ENCODE measurements at places on chromosomes 7 and 10.

DNA sequence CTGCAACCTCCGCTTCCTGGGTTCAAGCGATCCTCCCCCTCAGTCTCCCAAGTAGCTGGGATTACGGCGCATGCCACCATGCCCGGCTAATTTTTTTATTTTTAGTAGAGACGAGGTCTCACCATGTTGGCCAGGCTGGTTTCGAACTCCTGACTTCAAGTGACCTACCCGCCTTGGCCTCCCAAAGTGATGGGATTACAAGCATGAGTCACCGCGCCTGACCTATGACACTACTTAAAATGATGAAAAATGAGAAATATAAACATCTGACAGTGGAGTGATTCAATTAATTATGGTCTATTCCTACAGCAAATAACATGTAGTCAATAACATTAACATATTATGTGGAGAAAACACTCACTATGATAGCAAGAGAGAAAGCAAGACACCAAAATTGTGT is 2.2 kb downstream of the BRAT1 start:
- DNase-seq = no peak

DNA sequence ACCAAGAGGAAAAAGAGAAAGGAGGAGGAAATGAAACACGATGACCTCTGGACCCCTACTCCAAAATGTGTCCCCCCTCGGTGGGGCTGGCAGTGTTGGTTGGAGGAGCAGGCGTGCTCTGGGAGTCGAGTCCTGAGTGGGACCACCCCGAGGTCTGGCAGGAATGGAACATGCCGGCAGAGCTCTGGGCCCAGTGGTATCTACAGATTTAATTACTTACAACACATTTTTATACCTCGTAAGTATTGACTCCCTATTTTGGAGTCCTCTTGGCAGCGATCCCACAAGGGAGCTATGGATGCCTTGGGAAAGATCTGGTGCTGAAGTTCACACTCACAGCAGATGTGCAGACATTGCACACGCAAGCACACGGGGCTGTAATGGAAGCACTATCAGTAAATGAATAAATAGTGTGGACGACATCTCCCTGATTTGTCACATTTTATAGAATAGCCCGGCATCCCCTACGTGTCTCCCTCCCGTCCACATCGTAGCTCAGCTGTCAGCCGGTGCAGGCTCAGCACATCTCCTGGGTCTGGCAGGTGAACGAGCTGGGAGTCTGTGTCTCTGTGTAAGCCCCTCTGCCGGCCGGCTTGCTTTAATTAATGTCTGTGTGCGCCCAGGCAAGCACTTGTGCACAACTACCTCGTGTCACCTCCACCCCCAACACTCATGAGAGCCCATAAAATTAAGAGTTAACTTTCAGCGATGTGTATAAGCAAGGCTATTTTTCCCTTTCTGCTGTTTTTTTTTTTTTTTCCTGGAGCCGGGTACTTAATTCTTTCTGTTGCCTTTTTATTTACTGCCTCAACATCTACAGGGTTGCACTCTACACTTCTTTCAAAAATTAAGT is 603.2 kb downstream of the LRMDA start:
- no peak for DNase-seq

GRCh38 chr7:115297656-115298055 is 375.8 kb downstream of the MDFIC start:
- no peak for DNase-seq

- DNase-seq = peak; percentile 89
Measured at GRCh38 chr10:30750971-30751677, 121.6 kb upstream of the LYZL2 start.

- DNase-seq = no peak
Measured at GRCh38 chr7:128042012-128042411, 10.8 kb upstream of the LRRC4 start.

DNA sequence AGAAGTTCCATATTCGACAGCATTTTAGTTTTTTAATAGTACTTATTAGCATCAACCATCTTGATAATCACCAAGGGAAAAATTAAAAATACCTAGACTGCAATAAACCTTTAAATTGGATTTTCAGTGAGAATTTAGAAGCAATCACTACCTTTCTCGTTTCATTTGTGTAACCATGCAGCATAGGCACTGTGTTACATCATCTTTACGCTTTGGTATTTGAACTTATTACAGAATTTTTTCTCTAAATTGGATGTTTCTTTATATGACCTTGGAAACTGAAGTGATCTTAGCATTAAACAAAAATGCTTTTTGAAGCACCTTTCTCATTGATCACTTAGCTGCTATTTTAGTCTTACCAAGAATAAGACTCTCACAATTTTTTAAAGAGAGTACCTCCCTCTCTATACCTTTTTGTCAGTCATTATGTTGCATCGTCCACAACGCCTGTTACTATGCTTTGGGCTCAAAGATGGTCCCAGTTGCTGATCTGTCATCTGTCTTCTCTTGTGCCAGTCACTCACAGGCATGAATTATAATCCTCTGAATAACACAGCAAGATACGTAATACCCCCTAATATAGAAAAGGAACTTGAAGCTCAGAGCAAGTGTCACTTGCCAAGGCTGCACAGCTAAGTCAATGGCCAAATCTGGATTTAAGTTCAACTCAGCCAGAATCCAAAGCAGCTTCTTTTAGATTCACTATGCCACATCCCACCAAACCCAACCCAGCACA is 19.6 kb upstream of the ASCC1 start:
- DNase-seq = no peak

GRCh38 chr7:151058781-151059366 is 515 bp upstream of the SLC4A2 start:
- no peak for DNase-seq

- DNase-seq = no peak
Measured at GRCh38 chr7:127769696-127770400, 117.9 kb downstream of the SND1 start.

DNA sequence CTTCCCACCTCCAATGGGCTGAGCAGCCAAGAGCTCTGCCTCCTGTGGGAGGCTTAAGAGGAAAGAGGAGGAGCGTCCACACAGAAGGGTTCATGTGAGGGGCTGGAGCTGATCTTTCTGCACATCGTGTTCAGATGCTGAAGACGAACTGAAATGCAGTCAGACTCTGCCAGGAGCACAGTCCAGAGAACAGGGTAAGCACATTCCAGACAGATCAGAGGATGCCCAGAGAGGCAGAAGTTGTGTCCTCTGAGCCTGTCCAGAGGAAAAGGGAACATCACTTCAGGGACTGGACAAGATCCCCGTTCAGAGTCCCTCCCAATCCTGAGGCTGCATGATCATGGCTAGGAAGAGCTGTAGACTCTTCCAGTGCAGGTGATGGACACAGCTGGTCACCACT is 72.9 kb downstream of the ITIH5 start:
- no peak for DNase-seq

DNA sequence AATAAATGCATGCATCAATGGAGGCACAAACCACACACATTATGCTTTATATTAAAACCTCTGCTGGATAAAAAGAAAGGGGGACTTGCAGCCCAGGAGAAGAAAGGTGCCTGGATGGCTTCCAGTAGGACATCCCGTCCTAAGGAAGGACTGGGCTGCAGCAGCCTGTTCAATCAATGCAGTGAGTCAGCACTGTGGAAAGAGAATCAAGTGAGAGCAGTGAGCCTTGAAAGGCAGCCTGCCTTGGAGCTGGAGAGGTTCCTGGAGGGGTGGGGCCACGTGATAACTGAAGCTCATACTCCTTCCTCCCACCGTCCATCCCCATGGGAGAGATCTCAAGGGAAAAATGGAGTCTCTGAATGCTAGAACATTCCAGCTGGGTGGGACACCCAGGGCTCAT is 501.2 kb downstream of the ADRA2A start:
- no peak for DNase-seq

Measured in bone marrow (tissue), 2 donors.